ENCODE measurements at places on chromosomes 4 and X. TPM values are rescaled to one million over a fixed set of nuclear protein-coding genes. Genes with fewer than 3 reads are reported as not detected.

DNA sequence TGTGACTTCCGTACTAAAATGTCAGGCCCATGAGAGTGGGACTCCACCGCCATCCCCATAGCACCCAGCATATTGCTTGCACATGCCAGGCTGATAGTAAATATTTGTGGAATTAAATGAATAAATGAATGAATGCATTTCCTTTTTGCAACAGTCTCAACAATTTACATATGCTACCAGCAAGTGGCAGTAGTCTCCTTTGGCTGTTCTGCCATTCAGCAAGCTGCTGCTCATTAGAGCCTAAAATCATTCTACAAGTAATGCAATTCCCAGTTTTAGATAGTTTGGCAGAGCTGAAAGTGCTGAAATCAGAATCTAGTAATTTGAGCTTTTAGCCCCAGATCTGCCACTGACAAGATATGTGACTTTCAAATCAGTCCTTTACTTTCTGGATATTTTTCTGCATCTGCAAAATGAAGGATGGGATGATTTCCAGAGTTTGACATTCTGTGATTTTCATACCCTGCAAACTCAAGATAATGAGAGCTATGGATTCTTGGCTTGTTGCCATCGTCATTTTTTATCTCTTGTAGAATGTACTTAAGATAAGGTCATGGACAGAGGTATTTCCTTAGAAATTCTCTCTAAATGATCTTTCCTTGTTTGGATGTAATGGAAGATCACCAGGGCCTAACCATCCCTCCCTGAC, 35.7 kb upstream of the INTS6L start:
- no peak for DNase-seq

DNA sequence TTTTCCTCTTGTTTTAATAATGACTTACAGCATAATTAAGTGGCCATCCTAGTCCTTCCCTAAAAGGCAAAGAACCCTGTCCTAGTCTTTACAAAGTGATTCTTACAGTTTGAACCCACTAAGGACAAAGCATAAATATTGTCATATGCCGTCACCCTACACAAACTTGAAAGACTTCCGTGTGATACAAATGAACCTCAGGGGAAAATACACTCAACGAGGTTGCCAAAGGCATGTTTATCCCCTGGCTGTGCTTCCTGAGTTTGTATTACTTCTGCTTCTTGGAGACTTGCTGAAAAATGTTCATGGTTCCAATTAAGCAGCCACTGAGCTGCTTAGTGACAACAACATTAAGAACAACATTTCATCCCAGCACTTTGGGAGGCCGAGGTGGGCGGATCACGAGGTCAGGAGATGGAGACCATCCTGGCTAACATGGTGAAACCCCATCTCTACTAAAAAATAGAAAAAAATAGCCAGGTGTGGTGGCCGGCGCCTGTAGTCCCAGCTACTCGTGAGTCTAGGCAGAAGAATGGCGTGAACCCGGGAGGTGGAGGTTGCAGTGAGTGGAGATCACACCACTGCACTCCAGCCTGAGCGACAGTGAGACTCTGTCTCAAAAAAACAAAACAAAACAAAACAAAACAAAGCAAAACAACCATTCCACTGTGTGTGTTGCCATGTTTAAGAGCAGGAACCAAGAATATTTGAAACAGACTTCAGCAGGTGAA, 16.2 kb downstream of the RASSF6 start:
- DNase-seq = no peak

GRCh38 chrX:150094375-150094774, 156.1 kb upstream of the EOLA2 start:
- no peak for DNase-seq

DNA sequence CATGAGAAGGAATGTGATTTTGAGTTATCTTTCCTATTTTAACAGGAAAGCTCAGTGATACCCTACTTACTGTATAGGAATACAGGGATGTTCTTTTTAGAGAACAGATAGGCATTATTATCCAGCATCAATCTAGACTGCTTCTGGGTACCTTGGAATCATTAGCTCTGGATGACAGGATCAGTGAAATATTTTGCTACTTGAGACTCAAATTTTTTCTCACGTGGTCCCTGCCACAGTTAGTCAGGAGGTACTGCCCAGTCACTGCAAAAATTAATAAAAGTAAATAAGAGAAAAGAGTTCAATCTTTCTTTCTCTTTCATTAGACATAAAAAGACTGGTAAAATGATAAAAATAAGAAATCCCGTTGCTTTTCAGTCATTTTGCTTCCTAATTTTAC, 5.5 kb downstream of the ZNF827 start:
- no peak for DNase-seq

GRCh38 chrX:131728295-131729145, 184.6 kb downstream of the OR13H1 start:
- peak; percentile 84 for DNase-seq

- no peak for DNase-seq
These were observed 296.3 kb upstream of the KLF3 start for GRCh38 chr4:38367642-38368174.

DNA sequence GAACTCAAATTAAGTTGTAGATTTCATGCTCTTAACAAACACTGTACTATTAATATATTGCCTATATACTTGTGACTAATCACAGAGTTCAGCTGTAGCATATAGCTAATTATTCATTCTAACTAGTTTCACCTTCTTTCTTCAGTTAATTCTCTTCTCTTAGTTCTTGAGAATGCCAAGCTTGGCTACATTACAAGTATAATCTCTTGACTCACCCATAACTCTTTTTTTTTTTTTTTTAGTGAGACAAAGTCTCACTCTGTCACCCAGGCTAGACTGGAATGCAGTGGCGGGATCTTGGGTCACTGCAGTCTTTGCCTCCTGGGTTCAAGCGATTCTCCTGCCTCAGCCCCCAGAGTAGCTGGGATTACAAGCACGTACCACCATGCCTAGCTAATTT, 5.4 kb downstream of the KLHL5 start:
- no peak for DNase-seq

- no peak for DNase-seq
These were observed 180.4 kb downstream of the CPEB2 start for GRCh38 chr4:15182600-15183220.

- DNase-seq = no peak
These were observed 87.8 kb downstream of the GPRASP3 start for GRCh38 chrX:102808336-102808735.

DNA sequence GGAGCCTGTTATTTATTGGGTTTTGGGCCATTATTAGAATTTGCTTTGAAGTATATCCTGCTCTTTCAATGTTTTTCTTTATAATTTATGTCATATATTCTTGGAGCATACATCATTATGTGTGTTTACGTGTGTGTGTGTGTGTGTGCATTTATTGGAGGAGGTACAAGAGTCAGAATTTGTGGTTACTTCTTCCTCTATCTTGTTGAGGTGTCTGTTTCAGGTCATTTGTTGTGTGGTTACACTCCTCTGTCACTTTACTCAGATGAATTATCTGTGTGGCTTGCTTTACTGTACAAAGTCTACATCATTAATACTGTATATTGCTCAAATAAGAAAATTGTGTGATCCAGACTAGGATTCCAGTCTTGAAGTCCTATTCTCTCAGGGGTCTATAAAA, 1957.4 kb upstream of the TENM3 start:
- no peak for DNase-seq

GRCh38 chrX:153935326-153935851, 552 bp upstream of the NAA10 start:
- DNase-seq = no peak

DNA sequence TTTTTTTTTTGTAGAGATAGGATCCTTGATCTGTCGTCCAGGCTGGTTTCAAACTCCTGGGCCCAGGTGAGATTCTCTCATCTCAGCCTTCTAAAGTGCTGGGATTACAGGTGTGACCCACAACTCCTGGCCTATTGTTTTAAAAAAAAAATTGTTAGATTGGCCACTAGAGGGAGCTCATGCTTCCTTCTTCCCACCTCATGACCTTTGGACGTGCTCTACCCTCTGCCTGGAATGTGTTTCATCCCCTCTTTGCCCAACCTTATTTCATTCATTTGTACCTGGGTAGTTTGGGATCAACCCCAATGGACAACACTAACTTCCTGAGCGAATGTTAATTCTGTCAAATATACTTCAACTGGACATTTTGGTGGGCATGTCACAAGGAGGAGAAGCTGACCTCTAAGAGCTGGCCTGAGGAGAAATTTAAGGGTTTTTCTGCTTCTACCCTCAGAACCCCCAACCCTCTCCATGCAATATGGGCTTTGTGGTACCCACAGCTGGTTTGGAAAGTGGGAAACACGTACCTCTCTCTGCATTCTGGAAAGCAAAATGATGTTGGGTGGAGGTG, 6.4 kb downstream of the PPEF2 start:
- no peak for DNase-seq

- no peak for DNase-seq
These were observed 213.5 kb downstream of the TEX13A start for GRCh38 chrX:105006996-105007395.

DNA sequence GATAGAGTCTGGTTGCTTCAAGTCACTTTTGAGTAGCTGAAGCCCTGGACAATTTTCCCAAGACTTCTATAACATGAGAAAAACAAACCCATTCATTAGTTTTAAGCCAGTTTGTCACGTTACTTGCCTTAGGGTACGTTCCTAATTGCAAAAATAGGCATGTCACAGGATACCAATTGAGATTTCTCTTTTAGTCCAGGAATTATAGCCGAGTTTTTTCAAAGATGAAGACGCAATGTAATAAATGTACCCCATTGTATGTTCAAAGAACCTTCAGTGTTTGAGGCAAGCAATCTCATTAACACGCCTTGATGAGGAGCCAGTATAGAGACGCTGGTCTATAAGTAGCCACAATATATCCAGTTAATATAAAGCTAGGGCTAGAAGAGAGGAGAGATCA, 534.2 kb downstream of the INPP4B start:
- DNase-seq = no peak

DNA sequence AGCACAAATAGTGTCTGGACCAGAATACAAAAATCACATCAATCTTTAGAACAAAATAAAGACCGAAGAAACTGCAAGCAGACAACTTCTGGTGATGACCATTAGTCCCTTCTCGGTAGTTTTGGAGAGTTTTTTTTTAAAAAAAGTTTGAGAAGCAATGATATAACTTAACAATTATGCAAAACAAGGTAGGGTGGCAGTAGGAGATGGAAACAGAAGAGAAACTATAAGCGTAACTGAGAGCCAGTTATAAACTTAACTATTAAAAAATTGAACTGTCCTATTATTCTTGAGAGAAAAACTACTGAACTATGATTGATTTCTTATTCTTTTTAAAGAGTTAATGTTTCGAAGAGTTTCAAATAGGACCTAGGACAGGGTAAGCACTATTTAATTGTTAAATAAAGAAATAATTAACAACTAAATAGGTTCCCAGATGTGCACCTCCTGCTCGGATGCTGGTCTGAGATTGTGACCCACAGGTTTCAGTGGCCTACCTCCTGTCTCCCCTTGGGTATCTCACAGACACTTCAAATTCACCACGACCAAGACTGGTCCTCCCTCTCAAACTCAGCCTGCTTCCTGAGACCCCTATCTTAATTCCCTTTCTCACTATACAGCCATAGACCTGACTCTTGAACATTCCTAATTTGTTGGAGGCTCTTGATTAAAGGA, 81.3 kb downstream of the LEF1 start:
- no peak for DNase-seq

DNA sequence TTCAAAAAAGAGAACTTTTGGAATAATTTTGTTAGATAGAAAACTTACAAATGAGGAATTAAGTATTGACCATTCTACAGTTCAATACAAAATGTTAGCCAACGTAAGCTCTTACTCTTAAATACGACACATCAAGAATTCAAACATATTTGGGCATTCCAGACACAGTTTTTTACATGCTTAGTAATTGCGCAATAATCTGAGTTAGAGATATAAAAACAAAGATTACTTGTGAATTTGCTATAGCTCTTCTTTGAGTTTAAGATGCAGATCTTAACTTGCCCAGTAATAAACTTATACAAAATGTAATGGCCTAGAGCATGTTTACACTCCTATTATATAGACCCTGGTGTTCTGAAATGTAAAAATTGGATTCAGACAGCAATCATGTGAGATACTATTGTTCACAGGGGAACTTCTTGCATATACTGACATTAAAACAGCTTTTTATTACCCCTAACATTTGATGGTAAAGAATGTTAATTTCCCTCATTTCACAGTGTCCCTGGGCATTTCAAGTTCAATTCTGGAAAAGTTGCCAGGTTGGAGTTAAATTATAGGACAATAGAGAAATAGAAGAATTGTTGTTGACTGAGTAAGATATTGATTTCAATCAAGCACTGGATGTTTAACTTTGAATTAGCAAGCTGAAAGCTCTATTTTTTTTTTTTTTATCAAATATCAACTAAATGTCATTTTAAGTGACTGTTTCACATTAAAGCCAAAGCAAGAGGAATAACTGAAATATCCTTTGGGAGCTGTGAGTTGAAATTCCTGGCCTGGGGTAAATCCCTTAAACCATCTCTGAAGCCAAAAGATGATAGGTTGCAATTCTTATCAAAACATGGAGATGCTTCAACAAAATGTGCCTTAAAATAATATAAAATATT, 910 bp downstream of the HPGDS start:
- no peak for DNase-seq

DNA sequence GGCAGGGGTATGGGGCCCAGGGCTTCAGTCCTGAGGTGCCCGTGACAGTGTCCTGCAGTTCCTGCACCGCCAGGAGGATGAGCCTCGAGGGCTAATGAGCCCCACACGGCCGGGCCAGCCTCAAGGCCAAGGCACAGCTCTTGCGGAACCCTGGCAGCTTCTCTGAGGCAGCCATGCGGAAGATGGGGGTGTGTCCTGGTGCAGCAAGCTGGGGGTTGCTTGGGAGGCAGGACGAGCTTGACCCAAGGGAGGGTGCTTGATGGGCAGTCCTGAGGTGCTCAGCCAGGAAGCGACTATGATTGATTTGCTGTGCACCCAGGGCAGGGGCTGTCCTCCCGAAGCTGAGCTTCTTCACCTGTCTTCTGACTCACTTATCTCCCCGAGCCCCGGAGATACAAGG, 9.1 kb upstream of the FGFR3 start:
- no peak for DNase-seq

GRCh38 chrX:49762175-49762720, 66.5 kb upstream of the PAGE1 start:
- no peak for DNase-seq

DNA sequence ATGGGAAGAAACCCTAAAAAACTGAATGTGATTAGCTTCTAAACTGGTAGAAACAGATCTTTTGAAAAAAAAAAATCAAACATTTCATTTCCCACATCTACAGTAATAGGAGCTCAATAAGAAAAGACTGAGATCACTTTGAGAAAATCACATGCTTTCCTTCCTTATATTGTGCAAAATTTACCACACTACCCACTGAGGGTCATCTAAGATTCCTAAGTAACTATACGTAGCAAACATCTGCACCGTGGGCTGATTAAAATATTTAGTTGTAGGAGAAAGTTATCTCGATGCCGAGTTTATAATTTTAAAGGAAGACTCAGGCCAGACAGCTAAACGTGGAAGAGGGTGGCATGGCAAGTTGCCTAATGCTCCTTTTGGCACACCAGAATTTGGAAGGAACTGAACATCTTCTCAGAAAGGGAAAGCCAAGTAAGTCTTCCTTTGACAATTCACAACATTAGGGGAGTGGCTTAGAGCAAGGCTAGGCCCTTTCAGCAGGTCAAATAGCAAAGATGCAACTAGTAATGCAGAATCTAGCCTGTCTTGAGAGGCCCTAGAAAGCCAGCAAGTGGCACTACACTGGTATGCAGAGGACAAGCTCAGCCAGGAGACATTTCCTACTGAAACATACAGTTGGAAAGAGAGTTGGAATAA, 128.0 kb downstream of the TMA16 start:
- DNase-seq = no peak

BMPR1B gene
- total RNA-seq = 1.5 TPM

NIPAL1 gene
- 0.43 TPM for total RNA-seq

DAPP1 gene
- 0.43 TPM for total RNA-seq

KIT gene
- total RNA-seq = 2.3 TPM

HTR2C gene
- total RNA-seq = not detected

Data from cardiac septum (tissue), 1 donor.